Stimulated activated CD4-positive, alpha-beta T cell treated with anti-CD3 and anti-CD28 coated beads, Interleukin-4, amount 100 ng/mL, for 48 hours (primary cell): ENCODE measurements at places on chromosomes 7 and 10.

- no peak for DNase-seq
Observed at GRCh38 chr10:91932737-91933136, 9.2 kb downstream of the BTAF1 start.

DNA sequence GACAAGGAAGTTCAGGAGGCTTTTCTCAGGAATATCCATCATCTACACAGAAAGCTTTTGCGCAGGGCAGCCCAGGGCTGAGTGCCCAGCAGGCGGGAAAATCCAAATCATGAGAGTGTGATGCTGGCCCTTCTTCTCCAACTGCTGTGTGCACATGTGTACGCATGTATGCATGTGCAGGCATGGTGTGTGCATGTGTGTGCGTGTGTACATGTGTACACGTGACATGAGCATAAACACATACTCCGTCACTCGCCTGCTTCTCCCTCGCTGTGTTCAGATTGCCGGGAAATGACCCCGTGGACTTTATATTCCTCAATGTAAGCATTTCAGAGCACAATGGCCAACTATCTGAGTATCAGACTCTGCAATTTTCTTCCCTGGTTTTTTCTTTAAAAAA lies 85.1 kb downstream of the PRPF18 start:
- no peak for DNase-seq

DNA sequence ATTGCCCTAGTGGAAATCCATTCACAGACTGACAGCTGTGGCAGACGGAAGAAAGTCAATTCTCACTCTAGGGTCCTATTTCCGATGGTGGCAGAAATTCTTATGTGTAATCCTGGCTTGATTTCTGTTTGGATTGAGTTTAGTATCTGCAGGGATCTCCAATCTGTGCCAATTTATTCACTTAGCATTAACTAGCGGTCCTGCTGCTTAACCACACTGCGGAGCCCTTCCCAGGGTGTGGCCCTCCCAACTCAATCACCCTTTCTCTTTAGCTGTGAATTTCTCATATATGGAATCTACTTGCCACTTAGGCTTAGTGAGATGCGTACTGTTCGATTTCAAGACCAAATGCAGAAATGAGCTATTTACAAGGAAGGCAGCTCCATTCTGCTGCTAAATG lies 215.7 kb downstream of the SFMBT2 start:
- DNase-seq = no peak

GRCh38 chr7:92313055-92313454 lies 67.3 kb downstream of the ANKIB1 start:
- DNase-seq = no peak

- no peak for DNase-seq
Observed at GRCh38 chr10:80648106-80648505, 110.4 kb downstream of the SH2D4B start.

DNA sequence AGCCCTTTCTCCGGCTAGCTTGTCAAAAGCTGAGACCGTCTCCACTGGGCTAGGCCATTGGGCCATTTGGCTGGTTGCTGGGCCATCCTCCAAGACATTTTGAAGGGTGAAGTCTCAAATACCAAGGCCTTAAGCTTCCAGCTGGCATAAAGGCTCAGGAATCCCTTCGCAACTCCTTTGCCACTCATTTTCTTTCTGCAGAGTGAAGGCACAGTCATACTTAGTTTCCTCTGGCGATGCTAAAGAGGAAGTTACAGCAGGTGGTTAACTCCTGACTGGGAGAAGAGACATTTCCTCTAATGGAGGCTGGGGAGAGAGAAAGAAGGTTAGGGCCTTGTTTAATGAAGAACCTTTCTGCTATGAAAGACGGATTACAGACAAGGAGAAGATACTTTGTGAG lies 4.8 kb upstream of the REPIN1 start:
- no peak for DNase-seq

DNA sequence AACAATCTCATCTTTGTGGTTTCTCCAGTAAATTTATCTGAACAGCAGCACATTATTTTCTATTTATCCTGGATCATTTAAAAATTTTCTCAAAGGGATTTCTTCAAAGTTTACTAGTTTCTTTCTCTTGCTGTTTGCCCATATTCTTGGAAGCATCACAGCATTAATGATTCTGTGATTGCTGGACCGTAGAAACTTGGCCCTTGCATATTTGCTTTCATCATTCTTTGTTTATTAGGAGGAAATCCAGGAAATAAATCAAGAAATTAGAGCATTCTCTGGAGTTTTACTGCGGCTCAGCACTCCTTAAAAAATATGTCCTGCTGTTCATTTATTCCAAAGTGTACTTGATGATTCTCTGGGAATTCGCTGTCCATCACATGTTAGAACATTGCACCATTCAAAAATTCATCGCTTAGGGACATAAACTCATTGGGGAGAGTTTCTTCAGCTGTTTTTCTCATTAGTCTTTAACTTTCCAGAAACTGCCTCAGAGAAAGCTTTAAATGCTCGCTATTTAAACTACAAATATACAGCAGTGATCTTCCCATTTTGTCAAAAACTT lies 264.0 kb upstream of the CDC14C start:
- no peak for DNase-seq

DNA sequence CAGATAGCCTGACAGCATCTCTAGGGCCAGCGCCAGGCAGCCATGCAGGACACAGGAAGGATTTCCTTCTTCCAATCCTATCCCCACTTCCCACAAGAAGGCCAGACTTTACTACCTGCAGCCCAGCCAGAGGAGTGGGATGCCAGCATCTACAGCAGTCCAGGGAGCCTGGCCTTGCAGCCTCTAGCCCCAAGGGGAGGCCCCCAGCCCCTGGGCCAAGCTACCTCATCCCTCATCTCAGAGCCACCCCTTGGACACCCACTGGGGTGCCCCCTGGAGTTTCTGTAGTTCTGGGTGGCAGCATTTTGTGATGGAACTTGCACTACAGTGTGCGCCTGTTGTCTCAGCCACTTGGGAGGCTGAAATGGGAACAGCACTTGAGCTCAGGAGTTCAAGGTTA lies 170.8 kb upstream of the PODXL start:
- DNase-seq = no peak

GRCh38 chr7:27515933-27516332 lies 146.8 kb downstream of the HIBADH start:
- DNase-seq = no peak

DNA sequence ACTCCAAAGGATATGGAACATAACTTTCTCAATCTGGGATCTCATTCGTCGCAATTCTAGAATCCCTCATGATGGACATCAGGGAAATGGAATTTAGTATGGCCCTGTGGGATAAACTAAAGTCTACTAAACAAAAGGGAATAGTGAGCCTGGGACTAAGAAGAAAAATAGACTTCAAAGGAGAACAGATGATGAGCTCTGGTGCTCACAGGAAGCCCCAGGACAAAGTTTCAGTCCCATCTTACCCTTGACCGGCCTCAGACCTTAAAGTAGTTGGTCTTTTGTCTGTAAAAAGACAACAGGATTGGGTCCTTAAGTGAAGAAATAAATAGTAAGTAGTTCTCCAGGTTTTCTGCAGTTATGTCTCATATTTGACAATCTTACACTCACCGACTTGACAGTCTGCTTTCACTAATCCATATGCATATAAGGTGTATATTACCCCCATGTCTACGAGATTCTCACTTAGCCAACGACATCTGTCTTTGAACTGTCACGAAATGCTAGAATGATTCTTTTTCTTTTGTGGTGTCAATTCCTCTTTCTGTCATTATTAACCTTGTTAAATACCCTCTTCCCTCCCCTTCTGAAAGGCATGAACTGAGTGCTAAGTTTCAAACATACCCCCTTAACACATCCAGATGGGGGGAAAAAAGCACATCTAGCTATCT lies 10.9 kb upstream of the IKZF1 start:
- DNase-seq = no peak

GRCh38 chr7:106569500-106569929 lies 91.4 kb downstream of the CCDC71L start:
- DNase-seq = no peak
